Purkinje cell (primary cell): ENCODE measurements at places on chromosomes 6 and 20. TPM values are rescaled to one million over a fixed set of nuclear protein-coding genes. Genes with fewer than 3 reads are reported as not detected.

The KHDC1L gene
- 1.8 TPM in 1 of 2 replicates, not detected in the other for polyA plus RNA-seq

The UBR2 gene
- polyA plus RNA-seq: 6.2 and 8.8 TPM in 2 replicates

The PPP2R5D gene
- 14.2 and 30.0 TPM in 2 replicates for polyA plus RNA-seq

The KIF6 gene
- 0.30 and 3.4 TPM in 2 replicates for polyA plus RNA-seq

The GHRH gene
- not detected in 2 replicates for polyA plus RNA-seq

The MEA1 gene
- 163 and 191 TPM in 2 replicates for polyA plus RNA-seq

The KIAA0408 gene
- polyA plus RNA-seq: 185 and 258 TPM in 2 replicates

The HEBP2 gene
- 43.3 and 52.5 TPM in 2 replicates for polyA plus RNA-seq

The FAM162B gene
- not detected in 2 replicates for polyA plus RNA-seq

The FAM184A gene
- polyA plus RNA-seq: 56.8 and 85.8 TPM in 2 replicates

The SLC32A1 gene
- polyA plus RNA-seq: 15.8 and 29.4 TPM in 2 replicates

The IRAK1BP1 gene
- 7.2 and 8.1 TPM in 2 replicates for polyA plus RNA-seq

The ECT2L gene
- 0.31 TPM in 1 of 2 replicates, not detected in the other for polyA plus RNA-seq

The HFE gene
- polyA plus RNA-seq: 1.9 TPM in 1 of 2 replicates, not detected in the other

The IL20RA gene
- polyA plus RNA-seq: 91.5 and 153 TPM in 2 replicates

The HLA-DQB1 gene
- polyA plus RNA-seq: 1.0 TPM in 1 of 2 replicates, not detected in the other

The RNF8 gene
- polyA plus RNA-seq: 36.4 and 49.3 TPM in 2 replicates

The ADGRB3 gene
- 135 and 137 TPM in 2 replicates for polyA plus RNA-seq

The CST7 gene
- polyA plus RNA-seq: not detected in 2 replicates

The LY6G5B gene
- 0.24 and 1.8 TPM in 2 replicates for polyA plus RNA-seq

The SLC12A5 gene
- 332 and 498 TPM in 2 replicates for polyA plus RNA-seq

The MLN gene
- polyA plus RNA-seq: not detected in 2 replicates

The OOEP gene
- not detected in 2 replicates for polyA plus RNA-seq

The LY6G6D gene
- polyA plus RNA-seq: not detected in 2 replicates

The NTSR1 gene
- polyA plus RNA-seq: not detected in 2 replicates

The TNNC2 gene
- 3.8 TPM in 1 of 2 replicates, not detected in the other for polyA plus RNA-seq

The VSX1 gene
- polyA plus RNA-seq: 0.16 and 1.5 TPM in 2 replicates

The BTN1A1 gene
- not detected in 2 replicates for polyA plus RNA-seq

The SAMD5 gene
- 0.35 and 0.62 TPM in 2 replicates for polyA plus RNA-seq

The MYH7B gene
- 1.2 and 2.0 TPM in 2 replicates for polyA plus RNA-seq

The GINS1 gene
- 0.40 TPM in 1 of 2 replicates, not detected in the other for polyA plus RNA-seq

The CDH4 gene
- polyA plus RNA-seq: 0.45 and 0.71 TPM in 2 replicates

The PRR18 gene
- 0.15 and 0.26 TPM in 2 replicates for polyA plus RNA-seq

The TPBG gene
- 0.48 TPM in 1 of 2 replicates, not detected in the other for polyA plus RNA-seq

The SIM1 gene
- polyA plus RNA-seq: not detected in 2 replicates

The AVP gene
- not detected in 2 replicates for polyA plus RNA-seq

The FAM210B gene
- polyA plus RNA-seq: 7.6 and 15.1 TPM in 2 replicates
